ENCODE measurements at places on chromosomes 16 and 17.

DNA sequence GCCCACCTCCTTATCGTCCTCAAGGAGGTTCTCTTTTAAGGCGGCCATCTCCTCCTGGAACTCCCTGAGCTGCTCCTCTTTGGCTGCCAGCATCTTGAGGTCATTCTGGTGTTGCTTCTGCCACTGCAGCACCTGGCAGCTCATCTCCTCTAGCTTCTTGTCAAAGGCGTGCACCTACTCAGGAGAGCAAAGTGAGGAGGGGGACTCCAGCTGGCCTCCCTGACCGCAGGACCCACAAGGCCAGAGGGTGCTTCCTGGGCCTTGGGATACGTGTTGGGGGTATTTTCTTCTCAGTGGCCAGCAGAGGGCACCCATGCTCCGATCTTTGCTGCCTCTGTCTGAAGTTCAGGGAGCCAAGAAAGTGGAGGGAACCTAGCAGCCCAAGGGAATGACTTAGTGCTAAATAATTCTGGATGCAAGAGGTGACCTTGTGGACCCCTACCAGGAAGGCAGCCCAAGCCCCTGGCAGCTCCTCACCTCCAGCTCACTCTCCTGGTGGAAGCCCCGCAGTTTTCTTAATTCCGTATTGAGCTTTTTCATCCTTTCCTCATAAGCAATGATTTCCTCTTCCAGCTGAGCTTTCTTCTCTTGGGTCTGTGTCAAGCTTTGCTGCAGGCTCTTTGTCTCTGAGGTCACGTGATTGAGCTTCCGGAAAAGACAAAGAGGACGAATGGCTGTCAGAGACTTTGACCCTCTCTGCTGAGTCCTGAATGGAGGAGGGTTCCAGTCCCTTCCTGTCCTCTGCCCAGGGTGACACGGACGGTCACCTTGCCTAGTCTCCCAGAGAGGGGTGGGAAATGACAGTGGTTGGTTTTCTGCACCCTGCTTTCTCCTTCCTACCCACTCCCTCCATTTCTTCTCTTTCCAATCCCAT lies 31.4 kb downstream of the DHX38 start:
- DNase-seq: peak; percentile 90

DNA sequence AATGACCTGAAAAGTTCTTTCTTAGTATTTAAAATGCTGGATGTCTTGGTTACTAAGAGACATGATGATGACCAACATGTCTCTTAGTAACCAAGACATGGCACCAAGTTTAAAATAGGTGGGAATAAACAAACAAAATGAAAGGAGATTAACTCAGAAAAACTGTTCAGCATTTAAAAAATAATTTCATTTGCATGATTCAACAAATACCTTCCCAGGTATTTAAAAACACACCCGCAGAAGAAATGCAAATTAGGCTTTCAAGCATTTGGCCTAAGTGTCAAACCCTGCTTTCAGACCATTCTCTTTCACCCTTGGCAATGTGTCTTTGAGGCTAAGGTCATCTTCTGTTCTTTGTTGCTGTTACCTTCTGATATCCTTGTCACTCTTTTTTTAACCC lies 91.4 kb upstream of the CORO6 start:
- no peak for DNase-seq

DNA sequence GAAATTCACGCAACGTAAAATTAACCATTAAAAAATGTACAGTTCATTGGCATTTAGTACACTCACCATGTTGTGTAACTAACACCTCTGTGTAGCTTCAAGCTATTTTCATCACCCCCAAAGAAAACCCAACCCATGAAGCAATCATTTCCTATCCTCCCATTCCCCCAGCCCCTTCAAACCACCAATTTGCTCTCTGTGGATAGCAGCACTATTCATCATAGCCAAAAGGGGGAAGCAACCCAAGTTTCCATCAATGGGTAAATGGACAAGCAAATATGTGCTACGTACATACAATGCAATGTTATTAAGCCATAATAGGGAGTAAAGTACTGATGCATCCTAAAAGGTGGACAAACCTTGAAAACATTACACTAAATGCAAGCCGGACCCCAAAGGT lies 10.9 kb upstream of the KRT222 start:
- DNase-seq: no peak

DNA sequence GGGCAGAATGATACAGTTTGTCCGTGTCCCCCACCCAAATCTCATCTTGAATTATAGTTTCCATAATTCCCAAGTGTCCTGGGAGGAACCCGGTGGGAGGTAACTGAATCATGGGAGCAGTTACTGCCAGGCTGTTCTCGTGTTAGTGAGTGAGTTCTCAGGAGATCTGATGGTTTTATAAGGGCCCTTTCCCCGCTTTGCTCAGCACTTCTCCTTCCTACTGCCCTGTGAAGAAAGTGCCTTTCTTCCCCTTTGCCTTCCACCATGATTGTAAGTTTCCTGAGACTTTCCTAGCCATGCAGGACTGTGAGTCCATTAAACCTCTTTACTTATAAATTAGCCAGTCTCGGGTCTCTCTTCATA lies 28.9 kb upstream of the SEC14L1 start:
- DNase-seq: no peak

GRCh38 chr16:77896415-77897128 lies 108.2 kb downstream of the VAT1L start:
- peak; percentile 68 for DNase-seq

DNA sequence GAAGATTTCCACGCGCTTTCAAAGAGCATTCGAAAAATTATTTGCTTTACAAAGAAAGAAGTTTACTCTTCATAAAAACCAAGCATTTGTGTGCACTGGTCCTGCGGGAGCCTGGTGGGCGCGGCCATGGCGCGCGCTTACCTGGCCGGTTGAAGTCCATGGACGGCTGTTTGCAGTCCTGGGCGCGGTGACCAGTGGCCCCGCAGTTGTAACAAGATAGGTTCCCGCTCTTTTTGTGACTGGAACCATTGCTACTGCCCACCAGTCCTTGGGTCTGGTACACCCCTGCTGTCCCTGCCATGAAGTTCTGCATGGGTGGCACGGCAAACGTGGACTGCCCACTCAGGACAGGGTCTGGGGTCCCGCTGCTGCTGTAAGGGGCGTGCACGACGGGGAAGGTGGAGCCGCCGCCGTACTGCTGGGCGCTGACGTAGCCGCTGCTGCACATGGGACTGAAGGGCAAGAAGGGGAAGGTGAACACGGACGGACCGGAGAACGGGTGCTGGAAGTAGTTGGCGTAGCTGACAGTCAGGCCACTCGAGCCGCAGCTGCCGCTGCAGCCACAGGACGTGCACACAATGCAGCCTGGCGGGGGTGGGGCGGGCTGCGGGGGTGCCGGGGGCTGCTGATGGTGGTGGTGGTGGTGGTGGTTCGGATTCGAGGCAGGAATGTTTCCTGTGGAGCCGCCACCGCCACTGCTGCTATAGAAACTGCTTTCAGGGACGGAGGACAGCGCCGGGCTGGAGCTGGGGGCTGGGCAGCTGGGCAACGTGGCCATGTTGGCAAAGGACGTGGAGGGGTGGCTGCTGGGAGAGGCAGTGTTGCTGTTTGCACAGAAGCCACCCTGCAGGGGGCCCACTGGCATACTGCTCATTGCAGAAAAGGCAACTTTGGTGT lies 19.5 kb downstream of the MAP1LC3B start:
- DNase-seq: no peak

DNA sequence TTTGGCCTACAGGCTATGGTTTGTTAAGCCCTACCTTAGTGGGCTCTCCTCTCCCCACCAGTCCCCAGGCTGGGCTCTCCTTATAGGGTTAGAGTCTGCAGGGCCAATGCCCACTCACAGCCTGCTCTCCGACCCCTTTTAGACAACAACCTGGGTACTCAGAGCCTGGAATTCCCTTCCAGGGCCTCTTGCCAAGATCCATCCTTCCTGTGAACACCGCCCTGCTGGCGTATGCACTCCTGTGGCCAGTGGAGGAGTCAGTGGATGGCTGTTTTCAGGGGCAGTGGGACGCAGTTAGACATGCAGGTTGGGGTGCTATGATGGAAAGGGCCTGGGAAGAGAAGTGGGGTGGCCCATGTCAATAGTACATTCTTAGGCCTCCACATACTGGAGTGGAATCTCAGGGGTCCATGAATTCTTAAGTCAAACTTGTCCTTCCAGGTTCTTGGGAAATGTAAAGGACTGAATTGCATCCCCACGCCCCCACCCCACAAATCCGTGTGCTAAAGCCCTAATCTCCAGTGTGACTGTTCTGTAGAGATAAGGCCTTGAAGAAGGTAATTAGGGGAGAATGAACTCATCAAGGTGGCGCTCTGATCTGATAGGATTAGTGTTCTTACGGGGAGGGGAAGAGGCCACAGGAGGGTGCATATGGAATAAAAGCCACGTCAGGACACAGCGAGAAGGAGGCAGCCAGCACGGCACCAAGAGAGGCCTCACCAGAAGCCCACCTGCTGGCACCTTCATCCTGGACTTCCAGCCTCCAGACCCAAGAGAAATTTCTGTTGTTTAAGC lies 81.6 kb upstream of the CACNG5 start:
- no peak for DNase-seq

GRCh38 chr16:66483689-66484452 lies 56.8 kb downstream of the BEAN1 start:
- DNase-seq: peak; percentile 92

GRCh38 chr17:4248504-4249277 lies 15.1 kb downstream of the ANKFY1 start:
- no peak for DNase-seq

- DNase-seq: no peak
Observed at GRCh38 chr17:1785930-1786329, 24.1 kb downstream of the SERPINF1 start.

Measured in eye (tissue), 1 donor.